ENCODE measurements at places on chromosomes 11 and 22.

- H3K27me3 ChIP-seq: no peaks in the 10 kb centered on the region
- peaks cover 13% of the 10 kb centered on the region for H3K4me1 ChIP-seq
- no peak for DNase-seq
Measured at GRCh38 chr11:84524422-84525051, 1102.6 kb downstream of the DLG2 start.

DNA sequence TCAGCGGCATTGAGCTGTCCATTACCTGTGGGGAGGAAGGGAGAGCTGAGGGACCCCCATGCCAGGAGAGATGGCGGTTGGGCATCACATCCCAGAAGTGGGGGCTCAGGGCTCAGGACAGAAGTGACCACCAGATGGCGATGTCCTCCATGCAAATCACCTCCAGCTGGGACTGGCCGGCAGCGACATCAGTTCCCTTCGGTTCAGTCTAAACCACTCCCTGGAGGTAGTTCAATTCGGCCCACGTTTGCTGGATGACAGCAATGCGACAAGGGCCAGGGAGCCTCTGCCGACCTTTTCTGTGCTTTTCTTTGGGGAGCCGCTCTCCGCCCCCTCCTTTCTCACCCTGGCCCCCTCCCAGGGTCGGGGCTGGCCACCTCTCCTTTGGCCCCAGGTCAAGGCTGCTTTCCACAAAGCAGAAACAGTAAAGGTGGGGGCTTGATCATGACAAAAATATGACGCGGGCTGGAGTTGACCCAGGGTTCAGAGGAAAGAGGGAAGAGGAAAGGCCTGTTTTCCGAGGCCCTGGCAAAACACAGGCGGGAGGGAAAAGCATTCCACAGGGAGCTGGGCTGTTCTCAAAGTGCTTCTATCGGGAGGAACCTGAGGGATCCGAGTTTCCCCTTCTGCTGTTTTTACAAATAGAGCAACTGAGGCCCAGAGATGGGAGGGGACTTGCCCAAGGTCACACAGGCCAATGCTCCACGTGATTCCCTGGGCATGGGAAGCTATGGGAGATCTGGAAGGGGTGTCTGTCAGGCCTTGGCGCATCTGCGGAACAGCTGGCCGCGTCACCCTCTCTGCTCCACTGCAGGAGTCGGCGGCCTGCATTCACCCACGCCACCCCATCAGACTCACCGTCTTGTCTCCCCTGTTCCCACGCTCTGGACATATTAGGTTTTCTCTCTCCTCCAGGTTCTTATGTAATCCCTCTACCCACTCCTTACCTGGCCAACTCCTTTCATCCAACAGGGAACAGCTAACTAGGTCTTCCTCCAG, 54.7 kb downstream of the FBXO7 start:
- H3K27ac ChIP-seq: peak overlapping the region; percentile 76
- H3K4me1 ChIP-seq: peaks cover 59% of the 10 kb centered on the region
- H3K27me3 ChIP-seq: peaks cover 16% of the 10 kb centered on the region
- H3K4me3 ChIP-seq: no peak overlapping the region
- H3K36me3 ChIP-seq: no peaks in the 10 kb centered on the region

DNA sequence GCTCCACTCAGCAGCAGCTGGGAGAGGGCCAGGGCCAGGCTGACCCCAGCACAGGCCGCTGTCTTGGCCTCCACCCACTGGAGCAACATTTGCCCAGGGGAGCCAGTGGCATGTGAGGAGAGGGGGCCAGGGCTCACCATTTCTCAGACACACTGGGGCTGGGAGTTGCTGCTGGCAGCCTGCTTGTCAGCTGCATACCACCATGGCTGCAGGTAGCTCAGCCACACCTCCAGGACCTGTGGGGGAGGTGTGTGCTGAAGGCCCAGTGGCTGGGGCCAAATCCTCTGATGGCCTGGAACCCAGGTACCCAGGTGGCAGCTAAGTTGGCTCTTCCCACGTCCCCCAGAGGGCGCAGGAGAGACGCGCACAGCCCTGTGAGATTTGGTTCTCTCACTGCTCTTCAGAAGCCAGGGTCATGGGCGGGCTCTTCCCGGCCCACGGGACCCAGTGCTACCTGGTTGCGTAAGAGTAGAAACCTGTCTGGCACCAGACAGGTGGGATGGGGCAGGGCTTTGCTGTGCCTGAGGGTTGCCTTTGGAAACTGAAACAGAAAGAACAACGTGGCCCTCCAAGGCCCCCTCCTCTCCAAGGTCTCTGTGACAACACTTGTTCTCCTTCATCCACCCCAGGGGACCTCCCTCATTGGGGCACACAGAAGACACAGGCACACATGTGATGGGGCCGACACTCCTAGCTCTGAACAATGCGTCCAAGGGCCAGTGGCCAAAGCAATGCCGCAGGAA, 98.8 kb downstream of the MED15 start:
- no peak overlapping the region for H3K4me3 ChIP-seq
- H3K27ac ChIP-seq: no peak overlapping the region
- no peaks in the 10 kb centered on the region for H3K4me1 ChIP-seq
- H3K36me3 ChIP-seq: no peaks in the 10 kb centered on the region
- DNase-seq: no peak

DNA sequence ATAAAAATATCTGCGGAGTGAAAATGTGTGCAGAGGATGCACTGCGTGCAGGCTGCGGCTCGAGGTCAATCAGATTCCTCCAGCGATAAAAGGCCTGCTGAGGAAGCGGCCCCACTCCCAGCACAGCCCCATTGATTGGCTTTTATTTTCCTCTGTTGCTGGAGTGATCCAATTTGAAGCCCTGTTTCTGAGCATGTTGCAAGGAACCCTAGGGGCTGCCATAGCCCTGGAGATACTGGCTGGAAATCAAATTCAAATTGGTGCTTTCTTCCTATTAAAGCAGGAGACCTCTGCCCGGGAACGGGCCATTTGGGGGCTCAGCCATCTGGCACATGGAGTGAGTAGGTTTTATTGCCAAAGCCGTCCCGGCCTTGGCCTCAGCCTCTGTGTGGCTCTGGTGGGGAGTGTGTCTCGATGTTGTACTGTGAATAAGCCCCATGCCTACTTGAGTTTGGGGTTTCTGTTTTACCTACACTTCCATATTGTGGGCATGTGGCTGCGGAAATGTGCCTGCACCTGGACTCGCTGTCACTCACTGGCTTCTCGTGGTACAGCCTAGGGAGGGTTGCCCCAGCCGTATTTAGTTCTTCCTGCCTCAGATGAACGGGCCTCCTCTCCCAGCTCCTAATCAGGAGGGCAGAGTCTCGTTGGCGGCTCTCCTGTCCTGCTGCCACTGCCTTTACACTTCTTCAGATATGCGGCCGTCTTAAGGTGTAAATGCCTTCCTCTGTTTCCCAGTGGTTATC, 25.6 kb downstream of the PARVB start:
- no peak overlapping the region for H3K4me3 ChIP-seq
- no peak for DNase-seq
- H3K4me1 ChIP-seq: peaks cover 29% of the 10 kb centered on the region
- H3K27me3 ChIP-seq: no peaks in the 10 kb centered on the region
- no peak overlapping the region for H3K27ac ChIP-seq

DNA sequence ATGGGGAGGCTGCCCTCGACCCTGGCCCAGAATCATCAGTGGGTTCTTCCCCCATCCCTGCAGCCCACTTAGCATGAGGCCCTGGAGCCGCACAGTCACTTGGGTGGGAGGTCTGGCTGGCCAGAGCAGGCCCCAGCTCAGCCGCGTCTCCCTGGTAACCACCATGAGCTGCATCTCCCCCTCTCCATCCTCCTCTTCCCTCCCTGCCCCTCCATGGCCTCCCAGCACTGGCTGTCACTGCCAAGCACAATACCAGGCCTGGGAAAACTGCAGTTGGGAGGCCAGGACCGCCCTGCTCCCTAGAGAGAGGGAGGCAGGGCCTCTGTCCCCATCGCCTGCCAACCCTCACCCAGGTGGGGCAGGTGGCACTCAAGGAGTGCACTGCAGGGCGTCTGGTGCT, 8.0 kb downstream of the CSDC2 start:
- H3K4me3 ChIP-seq: no peak overlapping the region
- no peak for DNase-seq
- peaks cover 29% of the 10 kb centered on the region for H3K4me1 ChIP-seq
- H3K27me3 ChIP-seq: no peaks in the 10 kb centered on the region
- H3K36me3 ChIP-seq: no peaks in the 10 kb centered on the region
- H3K27ac ChIP-seq: no peak overlapping the region

- peak overlapping the region; percentile 65 for H3K27ac ChIP-seq
- H3K36me3 ChIP-seq: no peaks in the 10 kb centered on the region
- DNase-seq: no peak
- H3K27me3 ChIP-seq: no peaks in the 10 kb centered on the region
- H3K4me1 ChIP-seq: peaks cover 35% of the 10 kb centered on the region
Measured at GRCh38 chr11:72738199-72739141, 13.7 kb downstream of the ARAP1 start.

DNA sequence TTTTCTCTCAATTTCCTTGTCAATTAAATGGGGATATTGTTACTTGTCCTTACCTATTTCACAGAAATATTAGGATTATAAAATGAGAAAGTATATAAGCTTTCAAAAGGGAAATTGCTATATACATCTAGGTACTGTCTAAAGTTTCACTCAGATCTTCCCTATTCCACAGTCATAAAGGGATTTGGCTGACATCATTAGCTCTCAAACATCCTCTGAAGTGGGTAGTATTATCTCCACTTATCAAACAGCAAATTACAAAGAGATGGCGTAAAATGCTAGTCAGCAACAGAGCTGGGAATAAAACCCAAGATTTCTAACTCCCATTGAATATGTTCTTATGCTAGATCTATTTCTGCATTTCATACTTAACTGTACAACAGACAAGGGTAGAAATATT, 50.9 kb downstream of the SLC25A17 start:
- H3K27me3 ChIP-seq: no peaks in the 10 kb centered on the region
- H3K36me3 ChIP-seq: peaks cover 30% of the 10 kb centered on the region
- no peak overlapping the region for H3K4me3 ChIP-seq
- H3K27ac ChIP-seq: no peak overlapping the region
- DNase-seq: no peak

DNA sequence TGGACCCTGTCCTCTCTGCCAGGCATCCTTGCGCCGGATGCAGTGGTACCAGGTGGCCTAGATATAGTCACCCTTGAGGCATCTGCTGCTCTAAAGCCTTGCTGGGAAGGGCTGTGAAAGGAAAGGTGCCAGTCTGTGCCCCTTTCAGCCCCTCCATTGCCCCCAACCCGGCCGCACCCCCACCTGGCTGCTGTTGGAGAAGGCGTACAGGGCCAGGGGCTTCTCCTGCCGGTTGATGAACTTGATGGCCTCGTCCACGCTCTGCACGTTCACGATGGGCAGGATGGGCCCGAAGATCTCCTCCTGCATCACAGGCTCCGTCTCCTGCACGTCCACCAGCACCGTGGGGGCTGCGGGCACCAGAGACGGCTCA, 10.2 kb downstream of the ALDH3B2 start:
- DNase-seq: no peak
- H3K4me3 ChIP-seq: no peak overlapping the region
- H3K27ac ChIP-seq: no peak overlapping the region
- H3K36me3 ChIP-seq: no peaks in the 10 kb centered on the region
- no peaks in the 10 kb centered on the region for H3K27me3 ChIP-seq

- no peak overlapping the region for H3K4me3 ChIP-seq
- no peak for DNase-seq
- H3K27ac ChIP-seq: no peak overlapping the region
- H3K27me3 ChIP-seq: no peaks in the 10 kb centered on the region
- peaks cover 36% of the 10 kb centered on the region for H3K36me3 ChIP-seq
- no peaks in the 10 kb centered on the region for H3K4me1 ChIP-seq
Measured at GRCh38 chr11:86274503-86274902, 27.5 kb upstream of the HIKESHI start.

DNA sequence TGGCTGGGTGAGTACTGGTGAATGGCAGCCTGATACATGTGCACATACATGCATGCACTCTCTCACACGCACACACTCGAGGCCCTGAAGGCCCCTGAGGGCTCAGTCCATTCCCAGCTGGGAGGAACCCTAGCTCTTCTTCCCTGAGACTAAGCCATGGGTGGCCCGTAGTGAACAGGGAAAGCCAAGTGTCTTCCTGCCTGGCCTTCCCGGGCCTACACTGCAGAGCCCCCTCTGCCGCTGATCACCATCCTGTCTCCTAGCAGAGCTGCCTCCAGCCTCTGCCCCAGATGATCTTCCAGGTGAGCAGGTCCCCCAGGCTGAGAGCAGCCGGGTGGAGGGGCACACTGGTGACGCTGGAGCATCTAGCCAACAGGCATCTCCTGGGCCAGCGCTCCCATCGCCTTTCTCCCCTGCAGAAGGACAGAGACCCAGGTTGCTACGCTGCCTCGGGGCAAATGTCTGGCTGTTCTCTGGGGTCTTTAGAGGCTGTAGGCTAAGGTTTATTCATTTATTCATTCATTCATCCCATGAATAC, 57.3 kb downstream of the CD82 start:
- H3K27me3 ChIP-seq: no peaks in the 10 kb centered on the region
- no peaks in the 10 kb centered on the region for H3K36me3 ChIP-seq
- peak; percentile 74 for DNase-seq
- no peak overlapping the region for H3K27ac ChIP-seq
- peaks cover 50% of the 10 kb centered on the region for H3K4me1 ChIP-seq

DNA sequence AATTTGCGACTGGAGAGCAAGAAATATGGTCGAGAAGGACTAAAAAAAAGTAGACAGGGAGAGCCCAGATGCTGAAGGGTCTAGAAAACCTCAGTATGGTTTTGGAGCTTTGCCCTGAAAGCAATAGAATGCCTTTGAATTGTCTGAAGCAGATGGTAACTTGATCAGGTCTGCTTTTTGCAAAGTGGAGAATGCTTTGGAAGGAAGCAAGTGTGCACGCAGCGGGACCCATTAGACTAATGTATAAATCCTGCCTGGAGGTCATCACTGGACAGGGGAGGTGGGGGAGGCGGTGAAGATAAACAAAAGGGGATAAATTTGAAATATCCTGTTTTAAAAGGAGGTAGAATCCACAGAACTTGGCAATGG, 757 bp upstream of the HINFP start:
- peak overlapping the region; percentile 91 for H3K4me3 ChIP-seq
- H3K27me3 ChIP-seq: no peaks in the 10 kb centered on the region
- peaks cover 27% of the 10 kb centered on the region for H3K36me3 ChIP-seq
